ENCODE measurements at places on chromosomes 13 and 19. TPM values are rescaled to one million over a fixed set of nuclear protein-coding genes. Genes with fewer than 3 reads are reported as not detected.

DNA sequence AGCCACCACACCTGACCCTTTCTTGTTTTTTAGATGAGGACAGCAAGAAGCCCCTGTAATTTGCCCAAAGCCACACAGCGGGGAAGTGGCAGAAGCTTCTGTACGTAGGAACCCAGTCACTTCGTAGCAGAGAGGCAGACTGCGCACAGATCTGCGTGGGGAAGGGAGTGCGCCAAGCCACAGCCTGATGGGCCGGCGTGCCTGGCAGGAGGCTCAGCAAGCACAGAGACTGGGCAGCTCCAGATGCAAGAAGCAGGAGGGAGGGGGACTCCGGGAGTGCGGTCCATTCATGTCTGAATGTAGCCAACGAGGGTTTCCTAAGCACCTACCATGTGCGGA, 347 bp upstream of the TJP3 start:
- no peak for DNase-seq

DNA sequence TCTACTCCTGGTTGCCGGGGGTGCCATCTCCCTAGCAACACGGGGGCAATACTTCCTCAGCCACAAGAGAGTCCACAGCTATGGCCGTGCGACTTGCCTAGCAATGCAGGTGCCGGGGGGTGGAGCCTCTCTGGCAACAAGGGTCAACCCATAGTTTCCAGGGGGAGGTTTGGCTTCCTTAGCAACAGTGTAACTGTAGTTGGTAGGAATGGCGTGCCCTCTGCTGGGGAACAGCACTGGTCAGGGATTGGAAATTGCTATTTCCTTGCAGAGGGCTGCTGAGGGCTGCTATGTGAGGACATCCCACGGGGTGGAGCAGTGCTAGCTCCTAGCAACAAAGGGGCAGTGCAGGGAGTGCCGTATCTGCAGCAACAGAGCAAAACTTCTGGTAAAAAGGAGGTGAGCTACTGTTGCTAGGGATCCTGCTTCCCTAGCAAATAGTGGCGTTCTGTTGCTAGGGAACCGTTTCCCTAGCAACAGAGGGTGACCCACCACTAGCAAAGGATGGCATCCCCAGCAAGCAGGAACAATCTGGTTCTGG, 7.0 kb upstream of the TMC4 start:
- peak; percentile 78 for DNase-seq

Gene CACNG8
- 0.03 TPM for total RNA-seq

- no peak for DNase-seq
Observed at GRCh38 chr19:46481223-46481848, 10.0 kb upstream of the PNMA8A start.

Measured in left colon (tissue), 2 donors.